Neural crest cell (in vitro differentiated cells): ENCODE measurements at places on chromosomes 6 and 20. TPM values are rescaled to one million over a fixed set of nuclear protein-coding genes. Genes with fewer than 3 reads are reported as not detected.

DNA sequence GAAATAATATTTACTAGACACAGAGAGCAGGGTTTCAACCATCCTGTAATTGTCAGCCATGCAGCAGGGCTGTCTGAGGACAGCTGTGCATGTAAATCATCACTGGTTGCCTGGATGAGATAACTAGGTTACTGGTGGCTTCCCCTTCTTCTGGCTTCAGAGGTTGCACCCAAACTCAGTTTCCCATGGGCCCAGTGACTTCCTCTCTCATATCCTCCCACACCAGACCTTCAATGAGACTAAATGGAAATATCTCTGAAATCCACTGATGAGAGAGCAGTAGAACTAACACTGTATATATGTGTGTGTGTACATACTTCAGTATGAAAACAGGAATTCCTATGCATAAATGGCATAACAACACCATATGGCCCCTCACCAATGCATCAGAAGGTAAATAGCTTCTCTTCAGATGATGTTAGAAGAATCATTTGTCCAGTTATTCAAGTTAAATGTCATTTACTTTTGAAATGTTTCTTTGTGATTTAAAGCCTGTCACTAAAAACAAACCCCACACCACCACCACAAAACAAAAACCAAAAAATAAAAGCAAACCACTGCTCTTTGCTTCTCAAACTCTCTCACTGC is 51.0 kb upstream of the IL20RA start:
- H3K36me3 ChIP-seq: no peaks in the 10 kb centered on the region
- H3K4me3 ChIP-seq: no peak overlapping the region
- no peak for DNase-seq
- H3K27ac ChIP-seq: peak overlapping the region; percentile 35
- H3K27me3 ChIP-seq: no peaks in the 10 kb centered on the region
- peaks cover 9% of the 10 kb centered on the region for H3K4me1 ChIP-seq

- peaks cover 7% of the 10 kb centered on the region for H3K27me3 ChIP-seq
- H3K36me3 ChIP-seq: no peaks in the 10 kb centered on the region
- no peak for DNase-seq
- no peak overlapping the region for H3K4me3 ChIP-seq
Measured at GRCh38 chr6:138086573-138087196, 20.5 kb downstream of the PERP start.

- H3K27me3 ChIP-seq: no peaks in the 10 kb centered on the region
- H3K4me1 ChIP-seq: peaks cover 14% of the 10 kb centered on the region
- H3K4me3 ChIP-seq: no peak overlapping the region
- no peak for DNase-seq
Measured at GRCh38 chr6:141359953-141360352, 772.8 kb upstream of the GJE1 start.

Gene FKBP1C
- 0.86 and 1.5 TPM in 2 replicates for total RNA-seq

Gene ENPP3
- total RNA-seq: 0.14 and 0.20 TPM in 2 replicates

GRCh38 chr6:33909737-33910136 is 105.9 kb upstream of the MLN start:
- DNase-seq: no peak
- no peak overlapping the region for H3K4me3 ChIP-seq
- no peak overlapping the region for H3K27ac ChIP-seq
- H3K27me3 ChIP-seq: no peaks in the 10 kb centered on the region
- no peaks in the 10 kb centered on the region for H3K36me3 ChIP-seq

DNA sequence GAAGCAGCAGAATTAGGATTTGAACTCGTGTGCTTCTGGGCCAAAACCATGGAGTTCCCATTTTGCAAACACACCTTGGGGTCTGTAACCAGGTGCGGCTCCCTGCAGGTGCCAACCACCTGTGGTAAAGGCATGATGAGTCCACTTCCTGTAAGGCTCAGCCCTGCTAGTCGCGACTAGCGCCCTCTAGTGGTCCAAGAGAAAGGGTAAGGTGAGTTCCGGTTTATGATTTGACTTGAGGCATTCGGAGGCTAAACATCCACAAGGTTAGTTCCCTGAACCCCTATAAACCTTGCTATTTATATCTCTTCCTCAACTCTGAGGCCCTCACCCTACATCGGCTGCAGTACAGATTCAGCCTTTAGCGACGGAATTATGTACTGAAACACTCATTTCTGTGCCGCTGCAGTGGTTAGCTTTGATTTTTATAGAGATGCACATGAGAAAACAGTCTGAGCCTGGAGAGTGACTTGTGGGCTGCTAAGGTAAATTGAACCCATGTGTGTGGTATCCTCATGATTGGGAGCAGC is 173.4 kb downstream of the PLCB1 start:
- H3K27ac ChIP-seq: no peak overlapping the region
- H3K27me3 ChIP-seq: no peaks in the 10 kb centered on the region
- DNase-seq: peak; percentile 9
- peaks cover 36% of the 10 kb centered on the region for H3K4me1 ChIP-seq
